Activated CD8-positive, alpha-beta memory T cell treated with anti-CD3 and anti-CD28 coated beads for 1 hour (primary cell): ENCODE measurements at places on chromosomes 7 and 10.

DNA sequence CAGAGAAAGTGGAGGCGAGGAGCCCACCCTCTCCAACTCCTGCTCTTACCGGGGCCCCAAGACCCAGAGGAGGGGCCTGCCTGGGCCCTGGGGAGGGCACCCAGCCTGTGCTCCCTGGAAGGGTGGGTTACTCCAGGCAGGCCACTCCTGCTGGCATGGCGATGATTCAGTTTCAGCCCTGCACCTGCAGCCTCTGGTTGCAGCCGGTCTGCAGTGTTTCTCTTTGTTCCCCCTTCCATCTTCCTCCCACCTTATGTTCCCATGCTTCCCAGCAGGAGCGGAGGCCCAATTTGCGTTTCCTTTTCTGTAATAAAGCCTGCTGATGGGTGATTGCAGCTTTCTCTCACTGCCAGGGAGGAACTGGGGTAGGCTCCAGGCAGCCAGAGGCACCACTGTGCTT, 53.2 kb upstream of the FAM20C start:
- DNase-seq, result no peak

GRCh38 chr10:100238429-100238828, 9.0 kb upstream of the CHUK start:
- no peak for DNase-seq

- DNase-seq, result no peak
Observed at GRCh38 chr7:82624337-82624736, 180.8 kb upstream of the CACNA2D1 start.

DNA sequence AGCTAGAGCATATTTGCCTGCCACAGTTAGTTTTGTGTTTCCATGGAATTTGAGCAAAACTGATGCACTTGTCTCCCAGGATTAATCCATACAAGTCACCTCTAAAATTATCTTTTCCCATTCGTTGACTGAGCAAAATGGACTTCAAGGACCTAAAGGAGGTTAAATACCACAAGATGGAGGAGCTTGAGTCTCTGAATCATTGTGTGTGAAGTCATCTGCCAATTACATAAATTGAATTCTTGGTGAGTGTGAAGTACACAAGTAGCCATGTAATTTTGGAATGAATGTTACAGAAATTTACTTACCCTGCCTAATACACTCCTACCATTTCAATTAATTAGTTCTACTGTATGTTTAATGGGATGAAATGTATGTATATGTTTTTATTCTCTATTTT, 501.7 kb upstream of the POT1 start:
- no peak for DNase-seq

DNA sequence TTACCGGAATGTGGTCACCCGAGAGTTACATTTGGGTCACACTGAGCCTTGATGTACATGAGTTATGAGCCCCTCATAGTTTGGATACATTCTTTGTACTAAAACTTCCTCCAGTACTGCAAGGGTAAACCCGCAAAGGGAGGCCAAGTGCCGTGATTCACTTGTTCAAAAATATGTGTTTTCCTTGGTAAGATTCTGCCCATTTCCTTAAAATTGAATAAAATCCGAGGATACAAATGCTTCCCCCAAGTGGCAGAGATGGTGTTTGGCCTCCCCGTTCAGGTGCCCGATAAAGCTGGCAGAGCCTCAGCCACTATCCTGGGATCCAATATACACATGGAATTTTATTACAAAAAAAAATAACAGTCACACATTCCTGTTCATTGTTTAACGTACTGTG, 268.3 kb downstream of the DIP2C start:
- DNase-seq, result no peak
